ENCODE measurements at places on chromosomes 3 and 15.
A peak's percentile ranks its signal among the peaks of the same experiment; 100 is the strongest.

- peak; percentile 67 for DNase-seq
Measured at GRCh38 chr15:47184003-47184907, 533.0 kb upstream of the SEMA6D start.

GRCh38 chr3:56135941-56136340 lies 332.3 kb downstream of the ERC2 start:
- no peak for DNase-seq

- no peak for DNase-seq
Measured at GRCh38 chr3:100366424-100366823, 31.9 kb downstream of the NIT2 start.

DNA sequence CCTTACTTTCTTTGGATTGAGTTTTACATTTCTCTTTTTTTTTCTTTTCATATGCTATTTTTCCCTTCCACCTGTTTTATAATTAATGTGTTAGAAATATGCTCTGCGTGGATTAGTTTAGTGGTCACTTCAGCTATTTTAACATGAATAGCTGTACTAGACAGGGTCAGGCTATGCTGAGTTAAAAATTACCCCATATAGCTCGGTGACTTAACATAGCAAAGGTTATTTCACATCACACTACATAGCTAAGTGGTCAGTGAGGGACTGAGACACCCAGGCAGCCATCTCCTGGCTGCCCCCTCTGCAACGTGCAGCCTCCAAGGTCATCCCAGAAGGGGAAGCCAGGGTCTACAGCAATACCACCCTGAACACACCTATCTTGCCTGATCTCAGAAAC lies 46.9 kb upstream of the KIF23 start:
- DNase-seq, result no peak

DNA sequence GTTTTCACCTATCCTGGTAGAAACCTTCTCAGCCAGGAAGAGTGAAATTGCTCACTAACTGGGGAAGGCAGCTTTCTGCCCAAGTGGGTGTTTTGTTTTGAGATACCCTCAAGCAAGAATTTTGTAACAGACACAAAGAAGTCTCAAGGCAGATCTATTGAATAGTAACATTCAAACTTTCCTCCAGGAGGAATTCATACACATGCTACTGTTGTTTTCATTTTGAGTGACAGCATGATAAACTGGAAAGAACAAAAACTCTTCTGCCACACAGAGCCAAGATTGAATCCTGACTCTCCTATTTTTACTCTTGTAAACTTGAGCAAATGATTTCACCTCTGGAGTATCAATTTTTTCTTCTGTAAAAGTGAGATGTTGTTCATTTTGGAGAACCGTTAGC lies 54.8 kb upstream of the MBNL1 start:
- DNase-seq, result no peak

GRCh38 chr15:55990998-55991397 lies 2.4 kb downstream of the NEDD4 start:
- DNase-seq, result no peak

GRCh38 chr3:10983219-10983916 lies 9.2 kb upstream of the SLC6A1 start:
- peak; percentile 40 for DNase-seq

- peak; percentile 79 for DNase-seq
Measured at GRCh38 chr15:62389885-62390790, 225.1 kb upstream of the C2CD4B start.

- DNase-seq, result no peak
Measured at GRCh38 chr15:63677778-63678177, 80.6 kb downstream of the FBXL22 start.

DNA sequence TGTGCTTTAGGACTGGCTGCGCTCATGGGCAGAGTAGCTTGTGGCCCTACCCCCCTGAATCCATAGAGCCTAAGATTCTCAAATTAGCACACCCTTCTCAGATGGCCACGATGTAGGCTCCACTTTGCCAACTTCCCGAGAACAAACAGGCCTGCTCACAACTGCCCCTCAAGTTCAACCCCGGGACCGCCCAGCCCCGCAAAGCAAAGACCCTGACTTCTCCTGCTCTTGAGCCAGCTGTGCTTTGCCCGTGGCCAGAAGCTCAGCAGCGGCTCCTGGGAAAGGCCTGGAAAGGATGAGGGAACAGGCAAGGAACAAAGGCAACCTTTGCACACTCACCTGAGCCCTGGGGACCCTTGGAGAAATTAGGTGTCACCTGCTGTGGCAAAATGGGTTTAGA lies 32.0 kb downstream of the CYP11A1 start:
- DNase-seq, result no peak

Measured in ELF-1 (cell line).